ENCODE measurements at places on chromosomes 2 and 18. TPM values are rescaled to one million over a fixed set of nuclear protein-coding genes. Genes with fewer than 3 reads are reported as not detected.
A peak's percentile ranks its signal among the peaks of the same experiment; 100 is the strongest.

Gene NYAP2
- not detected for total RNA-seq

Gene SPEG
- 3.3 TPM for total RNA-seq

Gene GALNT13
- total RNA-seq, result 0.89 TPM

Gene SH3RF3
- 1.9 TPM for total RNA-seq

Gene COL3A1
- total RNA-seq, result 142 TPM

Gene KDM3A
- total RNA-seq, result 111 TPM

Gene CCDC85A
- total RNA-seq, result 2.7 TPM

Gene RNU2-63P
- not detected for total RNA-seq

Gene G6PC2
- total RNA-seq, result not detected

Gene IL36RN
- total RNA-seq, result 97.5 TPM

GRCh38 chr2:234404957-234405356 lies 91.9 kb downstream of the ARL4C start:
- no peak for DNase-seq

GRCh38 chr2:197862246-197862955 lies 58.0 kb downstream of the PLCL1 start:
- no peak for DNase-seq

DNA sequence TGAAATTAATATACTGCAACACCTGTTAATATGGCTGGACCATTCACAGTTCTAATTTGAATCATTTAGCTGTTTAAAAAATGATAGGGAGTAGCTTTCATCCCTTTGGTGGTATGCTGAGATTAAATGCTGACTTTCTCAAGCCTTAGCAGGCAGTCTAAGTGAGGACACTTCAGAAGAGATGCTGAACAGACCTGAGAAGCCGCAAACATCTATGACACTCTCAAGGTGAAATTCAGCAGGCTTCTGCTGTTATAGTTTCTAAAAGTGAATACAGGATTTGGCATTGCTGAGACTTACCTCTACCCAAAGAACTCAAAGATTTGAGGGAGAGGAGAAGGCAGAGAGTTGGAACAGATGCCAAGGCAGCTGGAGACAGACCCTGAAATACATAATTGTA lies 431.2 kb upstream of the FAM98A start:
- no peak for DNase-seq

DNA sequence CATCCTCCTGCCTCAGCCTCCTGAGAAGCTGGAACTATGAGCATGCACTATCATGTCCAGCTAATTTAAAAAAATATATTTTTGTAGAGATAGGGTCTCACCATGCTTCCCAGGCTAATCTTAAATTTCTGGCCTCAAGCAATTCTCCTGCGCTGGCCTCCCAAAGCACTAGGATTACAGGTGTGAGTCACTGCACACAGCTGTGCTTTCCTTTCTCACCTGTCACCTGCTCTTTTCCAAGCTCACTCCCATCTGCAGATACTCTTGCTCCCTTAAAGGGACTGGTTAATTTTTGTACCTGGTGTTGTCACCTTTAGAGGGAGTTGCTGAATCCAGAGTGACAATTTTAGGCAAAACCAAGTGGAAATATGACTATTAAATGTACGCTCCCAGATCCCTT lies 178.2 kb downstream of the LOXHD1 start:
- DNase-seq, result no peak

- DNase-seq, result no peak
These were observed 274.5 kb downstream of the TMX3 start for GRCh38 chr18:68440433-68440832.

DNA sequence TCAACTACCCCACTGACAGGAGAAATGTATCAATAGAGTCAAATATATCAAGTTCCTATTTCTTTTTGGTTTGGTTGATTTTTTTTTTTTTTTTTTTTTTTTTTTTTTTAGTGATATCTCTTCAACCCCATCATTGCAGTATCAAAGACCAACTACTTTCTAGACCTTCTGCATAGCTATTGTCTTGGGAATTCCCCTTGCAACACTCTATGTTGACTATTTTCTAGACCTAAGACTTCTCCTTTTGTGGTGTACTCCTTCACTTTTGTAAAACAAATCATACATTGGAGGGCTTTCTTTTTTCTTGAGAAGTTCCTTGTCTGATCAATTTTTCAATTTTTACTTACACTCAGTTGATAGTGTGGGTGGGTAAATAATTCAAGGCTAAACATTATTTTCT lies 46.5 kb upstream of the NR4A2 start:
- no peak for DNase-seq

DNA sequence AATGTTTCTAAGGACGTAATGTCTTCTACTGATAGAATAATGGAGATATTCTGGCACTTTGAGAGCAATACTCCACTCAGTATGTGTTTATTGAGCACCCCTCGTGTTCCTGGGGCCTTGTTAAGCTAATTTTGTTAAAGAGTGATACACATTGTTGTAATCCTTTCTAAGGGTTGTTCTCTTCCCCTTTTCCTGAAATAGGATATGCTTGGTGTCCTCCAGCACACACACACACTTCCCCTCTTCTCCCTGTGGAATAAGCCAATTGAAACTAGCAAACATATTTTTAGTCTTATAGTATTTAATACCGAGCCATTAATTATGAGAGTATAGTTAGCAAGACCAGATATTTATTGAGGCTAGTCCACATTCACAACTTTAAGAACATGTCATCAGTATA lies 114.1 kb downstream of the CRIM1 start:
- no peak for DNase-seq

GRCh38 chr2:29014811-29015421 lies 33.8 kb downstream of the TOGARAM2 start:
- DNase-seq, result no peak

DNA sequence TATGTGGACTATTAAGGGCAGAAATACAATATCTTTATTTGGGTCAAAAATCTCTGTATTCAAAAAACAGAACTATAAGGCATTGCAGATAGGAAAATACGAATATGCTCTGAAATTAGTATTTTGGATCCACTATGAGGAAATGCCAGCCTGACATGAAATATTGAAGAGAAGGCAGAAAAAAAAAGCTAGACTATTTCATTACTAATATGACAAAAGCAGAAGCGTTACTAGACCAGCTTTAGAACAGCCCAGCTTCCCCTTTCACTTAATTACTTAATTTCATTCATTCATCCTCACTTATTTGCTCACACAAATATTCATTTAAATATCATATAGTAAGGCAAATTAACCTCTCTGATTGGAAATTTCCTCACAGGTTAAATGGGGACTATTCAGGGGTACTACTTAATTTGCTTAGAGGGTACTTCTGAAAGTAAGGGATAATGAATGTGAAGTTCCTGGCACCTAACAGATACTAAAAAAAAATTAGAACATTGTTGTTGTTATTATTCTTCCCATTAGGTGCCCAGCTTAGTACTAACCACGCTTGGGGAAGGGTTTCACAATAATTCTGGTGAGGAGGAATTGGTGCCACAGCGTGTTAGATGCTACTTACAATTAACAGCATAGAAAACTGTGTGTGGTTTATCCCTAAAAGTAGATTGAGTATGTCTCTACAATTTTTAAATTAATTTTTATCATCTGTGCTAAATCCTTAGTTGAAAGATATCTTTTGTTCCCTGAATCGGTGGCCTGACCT lies 71.1 kb upstream of the CTLA4 start:
- DNase-seq, result no peak

GRCh38 chr2:84882775-84883550 lies 2.1 kb upstream of the TRABD2A start:
- DNase-seq, result peak; percentile 13

- DNase-seq, result no peak
These were observed 88.0 kb downstream of the COMMD1 start for GRCh38 chr2:61993422-61994024.

Measured in lower leg skin (tissue), 4 donors.